ENCODE measurements at places on chromosomes 11 and 22.
A peak's percentile ranks its signal among the peaks of the same experiment; 100 is the strongest.

- no peak for DNase-seq
Measured at GRCh38 chr11:85740481-85741400, 54.7 kb upstream of the CCDC89 start.

GRCh38 chr22:31504282-31504681, 7.9 kb downstream of the SFI1 start:
- no peak for DNase-seq

GRCh38 chr11:1112351-1113191, 37.9 kb downstream of the MUC2 start:
- no peak for DNase-seq

DNA sequence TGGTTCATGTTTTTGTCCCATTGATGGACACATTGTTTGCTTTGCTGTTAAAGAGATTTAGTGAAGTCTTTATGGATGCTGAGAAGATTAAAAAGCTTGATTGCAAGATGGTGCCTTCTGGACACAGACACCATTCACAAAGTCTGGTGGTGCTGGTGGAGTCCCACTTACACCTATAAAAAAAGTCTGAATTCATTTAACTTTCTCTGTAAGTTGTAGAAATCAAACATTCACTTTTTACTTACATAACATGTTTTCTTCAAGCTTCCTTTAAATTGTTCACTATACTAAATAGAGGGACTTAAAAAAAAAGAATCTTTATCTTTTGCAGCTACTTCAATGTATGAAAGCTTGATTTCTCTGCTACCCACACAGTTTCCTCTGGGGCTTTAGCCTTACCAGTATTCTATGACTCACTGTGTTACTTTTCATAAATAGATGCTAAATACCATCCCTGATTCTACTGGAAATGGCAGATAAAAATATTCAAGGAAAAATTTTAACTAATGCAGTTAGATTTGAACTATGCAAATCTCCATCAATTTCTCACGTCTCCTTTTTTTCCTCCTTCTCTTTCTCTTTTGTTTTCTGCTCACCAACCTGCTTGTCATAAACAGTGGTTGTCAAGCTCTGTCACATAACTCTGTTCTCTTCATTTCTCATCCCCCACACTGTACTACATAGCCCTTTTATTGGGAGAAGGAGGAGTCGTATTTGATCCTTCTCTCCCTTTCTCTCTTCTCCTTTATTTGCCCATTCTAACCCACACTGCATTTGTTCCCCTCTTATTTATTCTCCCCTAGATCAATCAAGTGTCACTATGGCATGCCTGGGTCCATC, 89.7 kb downstream of the FAM76B start:
- peak; percentile 26 for DNase-seq

- DNase-seq, result no peak
Measured at GRCh38 chr11:8342821-8343681, 79.4 kb upstream of the LMO1 start.

- no peak for DNase-seq
Measured at GRCh38 chr22:45006111-45006963, 3.5 kb downstream of the PHF21B start.

GRCh38 chr22:20641198-20641892, 132.6 kb upstream of the SERPIND1 start:
- DNase-seq, result no peak

DNA sequence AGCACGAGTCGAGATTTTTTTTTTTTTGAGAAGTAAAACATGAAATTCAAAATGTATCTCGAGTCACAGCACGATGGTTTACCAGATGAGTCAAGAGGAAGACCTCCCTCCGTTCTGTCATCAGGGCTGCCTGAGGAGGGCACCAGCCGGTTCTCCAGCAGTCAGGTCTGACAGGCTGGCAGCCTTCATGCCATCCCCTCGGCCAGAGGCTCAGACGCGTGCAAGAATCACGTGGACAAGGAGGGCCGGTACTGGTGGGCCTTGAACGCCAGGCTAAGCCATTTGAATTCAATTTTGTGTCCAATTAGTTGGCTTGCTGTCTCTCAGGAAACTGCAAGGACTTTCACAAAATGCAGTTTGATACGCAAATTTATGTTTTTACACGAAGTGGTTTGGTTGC, 1412.2 kb downstream of the BRD1 start:
- no peak for DNase-seq

DNA sequence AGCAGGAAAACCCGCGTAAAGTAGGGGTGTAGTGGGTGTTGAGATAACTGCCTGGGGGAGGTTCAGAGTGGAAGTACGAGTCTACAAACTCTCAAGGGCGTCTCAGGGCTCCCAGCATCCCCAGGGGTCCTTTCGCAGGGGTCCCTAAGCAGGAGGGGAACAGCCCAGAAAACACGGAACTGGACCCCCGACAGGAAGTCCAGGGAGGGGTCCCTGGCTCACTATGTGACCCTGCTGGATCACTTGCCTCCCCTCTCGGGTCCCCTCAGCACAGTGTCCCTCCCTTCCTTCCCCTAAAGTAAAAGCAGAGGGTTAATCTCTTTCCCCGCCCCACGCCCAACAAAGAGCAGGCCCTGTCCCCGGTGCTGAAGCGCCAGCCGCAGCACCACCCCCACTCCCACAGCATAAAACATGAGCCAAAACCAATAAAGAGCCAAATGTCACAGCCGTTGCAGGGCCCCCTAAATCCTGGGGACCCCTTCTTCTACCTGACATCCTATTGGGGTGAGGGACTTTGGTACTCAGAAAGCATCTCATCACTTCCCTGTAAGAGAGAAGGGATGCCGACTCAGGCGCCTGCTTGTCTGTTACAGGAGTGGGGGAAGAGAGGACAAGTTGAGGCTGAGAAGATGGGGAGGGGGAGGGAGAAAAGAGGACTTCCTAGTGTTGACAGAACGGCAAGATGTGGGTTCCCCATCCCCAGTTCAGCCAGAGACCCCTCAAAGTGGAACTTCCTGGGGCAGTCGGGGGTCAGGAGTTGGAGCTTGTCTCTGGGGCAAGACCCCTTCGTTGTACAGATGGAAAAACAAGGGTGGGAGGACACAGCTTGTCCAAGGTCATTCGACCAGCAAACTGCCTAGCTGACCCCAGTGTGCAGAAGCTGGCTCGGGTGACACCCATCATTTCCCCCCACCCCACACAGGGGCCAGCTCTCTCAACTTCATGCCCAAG, 1.4 kb upstream of the NEFH start:
- DNase-seq, result peak; percentile 64

DNA sequence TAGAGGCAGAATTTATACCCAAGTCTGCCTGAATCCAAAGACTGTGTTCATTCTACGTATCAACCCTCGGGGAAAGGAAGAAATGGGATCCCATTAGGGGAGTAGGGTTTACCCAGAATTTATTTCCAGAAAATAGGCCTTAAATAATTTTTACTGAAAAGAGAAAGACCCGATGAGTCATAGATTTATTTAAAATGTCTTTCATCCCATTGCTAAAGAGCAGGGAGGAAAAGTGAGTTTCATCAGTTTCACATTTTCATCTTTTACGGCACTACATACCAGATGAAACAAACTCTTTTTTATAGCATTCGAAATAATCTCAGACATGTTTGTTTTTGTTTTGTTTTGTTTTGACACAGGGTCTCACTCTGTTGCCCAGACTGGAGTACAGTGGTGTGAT, 31.3 kb downstream of the SLC1A2 start:
- DNase-seq, result no peak

GRCh38 chr22:29081517-29082236, 8.8 kb downstream of the KREMEN1 start:
- DNase-seq, result no peak

DNA sequence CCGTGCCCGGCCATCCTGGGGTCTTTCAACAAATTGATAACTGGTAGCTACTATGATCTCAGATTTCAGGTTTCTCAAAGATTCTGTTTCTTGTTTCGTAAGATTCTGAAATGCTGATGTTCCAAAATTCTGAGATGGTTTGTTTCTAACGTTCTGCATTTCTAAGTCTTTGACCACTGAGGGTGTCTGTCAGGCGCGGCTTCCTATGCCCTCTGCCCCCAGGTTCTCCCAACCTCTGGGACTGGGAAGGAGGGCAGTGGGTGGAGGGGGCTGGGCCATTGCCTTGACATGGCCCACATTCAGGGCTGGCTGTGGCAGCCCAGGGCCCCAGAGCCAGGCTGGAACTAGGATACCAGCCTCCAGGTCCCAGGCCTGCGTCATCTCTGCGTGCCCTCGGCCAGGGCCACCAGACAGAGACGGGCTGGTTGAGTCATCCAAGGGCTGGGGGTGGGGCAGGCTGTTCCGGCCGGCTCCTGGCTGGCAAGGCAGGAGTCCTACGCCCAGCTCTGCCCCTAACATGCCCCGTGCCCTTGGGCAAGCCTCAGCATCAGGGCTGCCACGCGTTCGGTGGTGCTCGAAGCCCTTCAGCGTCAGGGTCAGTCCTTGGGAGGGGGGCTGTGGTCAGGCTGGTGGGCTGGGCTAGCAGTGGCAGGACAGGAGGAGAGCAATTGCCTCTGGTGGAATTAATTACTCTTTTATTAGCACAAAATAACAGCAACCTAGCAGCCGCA, 5.2 kb downstream of the TMEM134 start:
- peak; percentile 91 for DNase-seq

- DNase-seq, result no peak
Measured at GRCh38 chr22:47100646-47101200, 338.3 kb downstream of the TBC1D22A start.

DNA sequence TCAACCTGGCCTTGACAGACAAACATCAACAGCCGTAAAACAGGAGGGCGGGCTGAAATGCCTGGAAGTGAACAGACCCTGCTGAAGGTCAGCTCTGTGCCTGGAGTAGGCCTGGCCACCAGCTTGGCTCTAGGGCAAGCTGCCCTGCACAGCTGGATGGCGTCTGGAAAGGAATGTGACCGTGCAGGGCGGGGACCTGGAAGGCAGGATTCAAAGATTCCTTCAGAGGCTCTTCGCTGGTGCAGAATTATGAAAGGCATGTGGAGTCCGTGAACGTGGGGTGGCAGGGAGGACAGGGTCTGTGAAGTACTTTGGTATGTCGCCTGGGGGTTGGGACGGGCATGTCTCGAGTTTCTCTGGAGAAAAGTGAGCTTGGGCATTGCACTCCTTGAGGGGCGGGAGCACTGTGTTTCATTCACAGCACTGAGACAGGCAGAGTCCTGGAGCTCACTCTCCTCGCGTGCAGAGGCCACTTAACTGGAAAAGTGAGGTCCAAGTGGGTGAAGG, 1.5 kb downstream of the EHD1 start:
- DNase-seq, result no peak

GRCh38 chr22:27501191-27501936, 300.2 kb downstream of the MN1 start:
- DNase-seq, result no peak

GRCh38 chr11:12784987-12785386, 110.8 kb downstream of the TEAD1 start:
- no peak for DNase-seq

- DNase-seq, result peak; percentile 12
Measured at GRCh38 chr11:61830237-61831105, 2.4 kb downstream of the FADS2 start.

DNA sequence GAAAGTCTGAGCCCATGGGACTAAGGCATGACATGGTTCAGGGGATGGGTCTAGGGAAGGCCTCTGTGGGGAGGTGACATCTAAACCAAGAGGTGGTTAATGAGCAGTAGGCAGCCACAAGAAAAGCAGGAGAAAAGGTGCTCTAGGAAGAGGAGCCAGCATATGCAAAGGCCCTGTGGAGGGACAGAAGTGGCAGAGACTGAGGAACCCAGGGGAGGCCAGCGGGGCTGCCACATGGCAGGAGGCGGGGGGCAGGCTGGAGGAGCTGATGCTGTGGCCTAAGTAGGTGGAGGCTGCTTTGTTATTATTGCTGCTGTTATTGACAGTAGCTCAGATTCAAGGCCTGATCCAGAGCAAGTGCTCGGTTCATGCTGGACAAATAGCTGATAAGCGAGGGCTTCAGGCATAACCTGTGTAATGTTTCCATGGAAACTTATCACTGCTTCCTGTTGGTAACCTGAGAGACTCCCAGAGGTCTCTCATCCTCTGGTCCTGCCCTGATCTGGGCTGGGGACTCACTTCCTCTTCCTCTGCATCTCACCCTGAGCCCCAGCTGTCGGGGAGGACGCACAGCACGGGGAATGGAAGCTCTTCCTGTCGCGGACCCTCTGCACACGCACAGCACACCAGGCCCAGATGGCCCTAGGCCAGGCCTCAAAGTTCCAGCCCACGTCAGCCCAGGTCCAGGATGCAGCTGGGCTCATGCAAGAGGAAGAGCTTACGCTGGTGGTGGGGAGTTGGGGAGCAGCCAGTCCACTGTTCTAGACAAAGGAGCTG, 75.2 kb upstream of the TP53I11 start:
- DNase-seq, result peak; percentile 72

DNA sequence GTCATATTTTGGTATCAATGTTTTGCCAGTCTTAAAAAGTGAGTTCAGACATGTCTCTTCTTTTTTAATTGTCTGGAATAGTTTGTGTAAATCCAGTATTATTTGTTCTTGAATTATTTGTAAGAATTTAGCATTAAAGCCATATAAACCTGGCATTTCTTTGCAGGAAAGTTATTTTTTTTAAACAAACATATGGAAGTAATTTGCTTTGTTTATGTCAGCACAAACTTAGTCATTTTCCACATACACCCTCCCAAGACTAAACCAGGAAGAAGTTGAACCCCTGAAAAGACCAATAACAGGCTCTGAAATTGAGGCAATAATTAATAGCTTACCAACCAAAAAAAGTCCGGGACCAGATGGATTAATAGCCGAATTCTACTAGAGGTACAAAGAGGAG, 9.1 kb upstream of the CCDC81 start:
- DNase-seq, result no peak

DNA sequence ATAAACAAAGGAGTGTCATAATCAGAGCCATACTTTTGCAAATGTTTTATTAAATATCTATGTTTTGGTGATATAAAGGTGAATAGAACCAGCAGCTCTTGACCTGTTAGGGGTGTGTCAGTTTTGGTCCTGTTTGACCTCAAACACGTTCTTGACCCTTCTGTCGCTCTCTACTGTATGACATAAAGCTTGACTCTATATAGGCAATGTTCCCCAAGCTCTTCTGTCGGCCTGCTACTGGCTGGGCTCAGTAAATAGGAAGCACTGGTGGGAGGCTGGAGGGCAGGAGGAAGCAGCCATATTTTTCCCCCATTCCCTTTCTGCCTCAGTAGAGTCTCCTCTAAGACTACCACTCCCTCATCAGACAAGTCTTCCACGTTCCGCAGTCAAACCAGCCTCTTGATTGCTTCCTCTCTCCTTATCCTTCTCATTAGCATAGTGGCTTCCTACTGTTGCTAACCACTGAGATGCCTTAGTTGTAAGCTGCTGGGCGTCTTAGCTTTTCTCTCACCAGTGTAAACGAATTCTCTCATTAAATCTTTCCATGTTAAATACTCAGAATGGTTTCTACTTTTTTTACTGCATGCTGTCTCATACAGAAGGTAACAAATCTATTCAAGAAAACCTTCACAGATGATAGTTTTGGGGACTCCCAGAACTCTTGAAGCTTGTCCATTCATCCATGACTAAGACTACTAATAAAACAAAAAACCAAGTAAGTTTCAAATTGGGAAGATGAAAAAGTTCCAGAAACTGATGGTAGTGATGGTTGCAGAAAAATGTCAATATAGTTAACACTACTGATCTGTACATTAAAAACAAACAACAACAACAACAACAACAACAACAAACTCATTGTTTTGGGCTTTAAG, 3.3 kb downstream of the NPAT start:
- DNase-seq, result no peak
